ENCODE measurements at places on chromosomes 6 and 20.

DNA sequence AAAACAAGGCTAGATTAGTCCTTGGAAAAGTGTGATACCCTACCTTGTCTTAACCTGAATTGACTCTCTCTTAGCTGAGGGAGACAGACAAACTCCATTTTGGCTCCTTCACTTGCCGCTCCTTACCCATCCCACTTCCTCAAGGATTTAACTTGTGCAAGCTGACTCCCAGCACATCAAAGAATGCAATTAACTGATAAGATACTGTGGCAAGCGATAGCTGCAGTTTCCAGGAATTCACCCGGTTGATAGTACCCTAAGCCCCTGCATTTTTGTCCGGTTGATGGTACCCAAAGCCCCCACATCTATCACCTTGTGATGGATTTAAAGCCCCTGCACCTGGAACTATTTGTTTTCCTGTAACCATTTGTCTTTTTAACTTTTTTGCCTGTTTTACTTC is 1.9 kb upstream of the SERINC3 start:
- no peak for DNase-seq

- no peak for DNase-seq
These were observed 288.2 kb downstream of the QKI start for GRCh38 chr6:163702736-163703135.

- DNase-seq: no peak
These were observed 7.0 kb downstream of the BEND3 start for GRCh38 chr6:107108201-107108890.

DNA sequence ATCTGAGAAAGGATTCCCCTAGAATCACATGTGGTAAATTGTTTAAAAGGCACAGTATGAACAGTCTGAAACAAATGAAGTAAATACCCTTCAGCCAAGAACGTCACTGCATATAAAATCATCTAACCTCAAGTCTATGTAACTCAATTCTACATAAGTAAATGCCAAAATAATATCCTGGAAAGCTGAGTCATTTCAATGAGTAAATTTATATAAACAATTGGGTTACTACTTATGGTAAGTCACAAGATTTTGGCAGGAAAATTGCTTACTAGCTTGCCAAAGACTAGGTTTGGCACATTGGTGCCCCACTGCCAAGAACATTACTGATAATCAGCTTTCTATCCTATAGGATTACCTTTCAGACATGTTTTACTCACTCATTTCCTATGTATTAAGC is 8.4 kb downstream of the GMDS start:
- no peak for DNase-seq

GRCh38 chr20:62287759-62288534 is 14.8 kb upstream of the ADRM1 start:
- no peak for DNase-seq

DNA sequence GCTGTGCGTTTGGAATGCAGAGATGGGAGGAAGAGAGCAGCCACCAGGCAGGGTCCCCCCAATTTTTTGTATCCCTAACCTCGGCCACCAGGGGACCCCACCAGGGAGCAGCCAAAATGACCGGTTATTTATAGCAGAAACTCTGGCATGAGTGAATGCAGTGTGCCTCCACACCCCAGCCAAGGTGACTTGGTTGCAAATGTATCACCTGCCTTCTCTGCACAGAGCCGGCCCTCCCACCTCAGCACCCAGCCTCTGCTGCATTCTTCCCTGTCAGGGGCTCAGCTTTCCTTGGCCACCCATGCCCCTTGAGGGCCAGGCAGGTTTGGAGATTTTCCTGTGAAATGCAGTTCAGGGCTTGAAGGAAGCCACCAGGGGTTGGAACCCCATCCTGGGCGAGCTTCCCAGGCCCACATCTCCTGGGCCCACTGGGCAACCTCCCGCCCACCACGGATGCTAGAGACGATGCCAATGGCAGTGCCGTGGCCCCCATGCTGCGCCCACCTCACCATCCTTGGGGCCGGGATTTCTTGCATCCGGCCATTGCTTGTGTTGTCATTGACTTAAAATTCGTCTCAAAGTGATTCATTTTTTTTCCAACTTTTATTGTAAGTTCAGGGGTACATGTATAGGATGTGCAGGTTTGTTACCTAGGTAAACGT is 291.6 kb downstream of the TAF4 start:
- DNase-seq: no peak

DNA sequence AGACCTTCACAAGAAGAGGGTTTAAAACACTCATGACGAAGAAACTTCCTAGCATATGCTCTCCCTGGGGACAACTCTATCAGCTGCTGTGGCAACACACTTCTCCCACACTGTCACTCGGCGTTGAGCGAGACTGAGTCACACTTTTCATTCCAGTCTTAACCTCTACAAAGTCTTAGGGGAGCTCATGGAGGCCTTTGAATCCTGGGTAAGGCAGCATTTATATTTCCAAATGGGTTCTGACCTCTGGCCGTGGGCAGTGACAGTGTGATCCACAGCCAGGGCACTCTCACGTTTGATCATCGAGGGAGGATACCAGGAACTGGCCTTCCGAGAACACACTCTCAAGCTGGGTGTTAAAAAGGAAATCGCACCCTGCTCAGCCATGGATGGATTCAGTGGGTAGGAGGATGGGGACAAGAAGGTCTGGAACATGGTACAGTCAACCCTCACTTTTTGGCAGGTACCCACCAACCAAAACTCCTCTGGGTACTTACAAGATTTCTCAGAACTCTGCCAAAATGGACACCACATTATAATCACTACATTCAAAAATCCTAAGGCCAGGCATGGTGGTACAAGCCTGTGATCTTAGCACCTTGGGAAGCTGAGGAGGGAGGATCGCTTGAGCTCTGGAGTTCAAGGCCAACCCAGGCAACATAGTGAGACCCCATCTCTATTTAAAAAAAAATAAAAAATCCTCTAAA is 19.6 kb downstream of the RRBP1 start:
- DNase-seq: no peak

- no peak for DNase-seq
These were observed 5.7 kb downstream of the HELZ2 start for GRCh38 chr20:63568170-63568981.

DNA sequence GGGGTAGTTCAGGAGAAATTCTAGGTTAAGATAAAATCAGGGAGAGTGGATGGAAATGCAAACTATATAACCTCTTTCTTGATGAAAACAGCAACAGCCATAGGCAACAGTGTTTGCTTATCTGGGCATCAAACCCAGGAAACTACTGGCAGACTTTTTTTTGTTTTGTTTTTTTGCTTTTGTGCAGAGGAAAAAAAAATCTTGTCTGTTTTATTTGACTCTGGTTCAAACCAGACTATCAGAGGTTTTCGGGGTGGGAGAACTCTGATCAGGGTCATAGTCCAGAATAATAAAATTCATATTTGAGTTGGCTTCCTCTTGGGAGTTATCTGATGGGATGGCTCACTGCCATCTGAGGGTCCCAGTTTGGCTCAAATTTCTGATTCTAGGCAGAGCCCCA is 88.8 kb upstream of the ZNFX1 start:
- no peak for DNase-seq

GRCh38 chr6:56025795-56026194 is 150.4 kb upstream of the BMP5 start:
- DNase-seq: no peak

GRCh38 chr20:37991908-37992307 is 41.3 kb downstream of the TTI1 start:
- no peak for DNase-seq

DNA sequence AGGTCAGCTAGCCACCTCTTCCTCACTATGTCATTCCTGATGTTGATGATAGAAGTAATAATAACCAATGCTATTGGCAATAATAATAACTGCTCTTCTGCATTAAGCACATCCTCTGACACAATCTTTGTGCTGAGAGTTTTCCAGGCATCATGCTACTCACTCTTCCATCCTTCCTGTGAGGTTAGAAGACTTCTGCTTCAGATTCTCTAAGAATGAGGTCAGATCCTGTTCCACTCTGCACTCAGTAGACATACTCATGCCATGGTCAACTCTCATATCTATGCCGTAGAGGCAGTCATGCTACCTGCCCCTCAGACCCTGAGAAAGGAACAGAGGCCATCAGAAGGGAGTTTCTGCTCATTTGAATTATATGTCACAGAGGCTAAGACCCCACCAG is 98.1 kb upstream of the TOP1 start:
- DNase-seq: no peak

DNA sequence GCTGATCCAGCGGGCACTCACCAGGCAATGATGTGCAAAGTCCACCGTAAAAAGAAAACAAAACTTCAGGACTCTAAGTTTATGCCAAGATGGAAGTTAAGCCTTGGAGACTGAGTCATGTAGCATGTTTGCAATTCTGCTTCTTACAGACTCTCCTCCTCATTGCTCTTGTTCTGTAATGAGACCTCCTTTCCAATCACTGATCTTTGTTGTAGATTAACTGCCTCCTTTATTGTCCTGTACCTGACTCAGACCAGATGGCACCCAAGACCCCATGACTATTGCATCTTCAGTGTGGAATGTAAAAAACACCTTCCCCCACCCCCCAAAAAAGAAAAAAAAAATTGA is 11.2 kb downstream of the NEU1 start:
- no peak for DNase-seq

GRCh38 chr6:31446481-31446880 is 43.1 kb downstream of the MICA start:
- DNase-seq: no peak

- no peak for DNase-seq
These were observed 868 bp downstream of the MC3R start for GRCh38 chr20:56249244-56249955.

- DNase-seq: no peak
These were observed 141.3 kb downstream of the PRL start for GRCh38 chr6:22155551-22155950.

GRCh38 chr6:147053311-147053921 is 150.8 kb upstream of the STXBP5 start:
- DNase-seq: no peak

- no peak for DNase-seq
These were observed 83.8 kb downstream of the SASH1 start for GRCh38 chr6:148426317-148426977.

DNA sequence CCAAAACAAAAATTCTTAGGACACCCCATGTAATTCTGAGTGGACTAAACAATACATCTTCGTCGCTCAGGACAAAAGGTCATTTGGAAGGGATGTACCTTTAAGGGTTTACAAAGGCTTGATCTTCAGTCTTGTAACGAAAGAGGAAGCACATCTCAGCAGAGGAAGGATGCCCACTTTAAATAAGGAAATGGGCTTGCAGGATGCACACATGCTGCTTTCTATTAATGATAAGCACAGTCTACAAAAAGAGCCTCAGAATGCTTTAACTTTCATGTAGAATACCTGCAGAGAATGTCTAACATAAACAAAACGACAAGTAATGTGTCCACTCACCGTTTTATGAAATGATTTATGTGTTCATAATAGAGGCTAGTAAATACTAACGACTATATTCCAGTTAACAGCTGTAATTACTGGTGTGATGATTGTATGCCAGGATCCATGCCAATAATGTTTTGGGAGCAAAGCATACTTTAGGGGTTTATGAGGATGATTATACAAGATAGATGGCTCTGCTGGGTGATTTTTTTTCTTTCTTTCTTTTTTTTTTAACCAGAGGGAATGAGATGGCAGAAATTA is 216.9 kb downstream of the GMDS start:
- no peak for DNase-seq

GRCh38 chr6:9412951-9413559 is 977.7 kb upstream of the SLC35B3 start:
- DNase-seq: no peak

- DNase-seq: no peak
These were observed 109.0 kb downstream of the MCHR2 start for GRCh38 chr6:99885051-99885450.

DNA sequence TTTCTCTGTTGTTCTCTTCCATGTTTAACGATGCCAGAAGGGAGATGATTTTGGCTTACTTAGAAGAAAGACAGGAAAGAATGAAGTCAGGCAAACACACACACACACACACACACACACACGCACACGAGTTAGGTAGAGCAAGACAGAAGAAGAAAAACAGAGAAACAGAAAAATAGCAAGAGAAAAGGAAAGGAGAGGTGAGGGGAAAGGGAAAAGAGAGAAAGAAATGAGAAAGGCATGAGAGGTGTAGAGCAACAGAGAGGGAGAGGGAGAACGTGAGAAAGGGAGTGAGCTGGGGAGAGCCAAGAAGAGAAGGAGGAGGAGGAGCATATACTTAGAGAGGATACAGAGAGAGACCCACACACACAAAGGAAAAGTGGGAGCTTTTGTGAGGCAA is 385.3 kb downstream of the DOK5 start:
- no peak for DNase-seq

GRCh38 chr6:160202411-160202810 is 56.2 kb downstream of the SLC22A2 start:
- DNase-seq: no peak

DNA sequence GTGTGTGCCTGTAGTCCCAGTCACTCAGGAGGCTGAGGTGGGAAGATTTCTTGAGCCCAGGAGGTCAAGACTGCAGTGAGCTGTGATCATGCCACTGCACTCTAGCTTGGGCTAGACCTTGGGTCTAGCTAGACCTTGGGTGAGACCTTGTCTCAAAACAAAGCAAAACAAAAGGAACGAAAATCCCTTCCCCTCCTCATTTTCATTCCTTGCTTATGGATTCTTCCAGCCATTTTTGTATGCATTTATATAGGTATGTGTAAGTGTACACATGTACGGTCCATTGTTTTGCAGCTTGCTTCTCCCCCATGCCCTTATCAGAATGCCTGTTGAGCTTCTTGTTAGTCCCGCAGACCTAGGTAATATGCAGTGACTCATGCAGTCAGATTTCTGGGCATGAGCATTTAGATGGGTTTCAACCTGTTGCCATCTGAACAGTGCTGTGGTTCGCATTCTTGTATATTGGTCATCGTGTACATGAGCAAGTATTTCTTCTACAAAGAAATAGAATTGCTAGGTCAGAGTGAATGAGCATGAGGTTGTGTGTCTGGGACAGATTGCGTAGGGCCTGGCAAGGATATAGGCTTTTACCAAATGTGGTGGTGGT is 73.2 kb downstream of the ATRN start:
- no peak for DNase-seq

DNA sequence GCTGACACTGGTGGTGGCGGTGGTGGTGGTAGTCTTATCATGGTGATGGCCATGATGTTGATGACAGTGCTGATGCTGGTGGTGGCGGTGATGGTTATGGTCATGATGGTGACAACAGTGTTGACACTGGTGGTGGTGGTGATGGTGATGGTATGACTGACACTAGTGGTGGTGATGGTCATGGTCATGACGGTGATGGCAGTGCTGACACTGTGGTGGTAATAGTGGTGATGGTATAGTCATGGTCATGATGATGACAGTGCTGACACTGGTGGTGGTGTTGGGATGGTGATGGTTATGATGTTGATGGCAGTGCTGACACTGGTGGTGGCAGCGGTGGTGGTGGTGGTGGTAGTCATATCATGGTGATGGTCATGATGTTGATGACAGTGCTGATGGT is 205.7 kb downstream of the CDH4 start:
- DNase-seq: no peak

DNA sequence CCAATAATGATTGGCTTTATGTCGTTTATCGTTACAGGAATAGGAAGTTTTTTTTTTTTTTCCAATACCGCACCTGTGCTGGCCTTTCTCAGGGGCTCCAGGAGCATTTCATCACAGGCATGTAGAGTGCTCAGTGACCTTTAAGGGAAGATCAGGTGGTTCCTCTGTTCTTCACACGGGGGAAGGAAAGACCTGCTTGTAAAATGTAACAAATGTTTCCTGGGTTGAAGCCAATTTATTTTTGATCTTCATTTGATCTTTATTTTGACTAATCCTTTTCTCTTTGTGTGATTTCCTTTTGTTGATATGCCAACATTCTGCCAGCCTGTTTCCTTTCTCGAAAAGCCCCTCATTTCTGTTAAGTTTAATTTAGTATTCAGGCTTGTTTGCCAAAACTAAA is 61.9 kb upstream of the HBS1L start:
- DNase-seq: no peak
